ENCODE measurements at places on chromosomes 7 and 10. TPM values are rescaled to one million over a fixed set of nuclear protein-coding genes. Genes with fewer than 3 reads are reported as not detected.
A peak's percentile ranks its signal among the peaks of the same experiment; 100 is the strongest.

- H3K27me3 ChIP-seq, result no peaks in the 10 kb centered on the region
- H3K27ac ChIP-seq, result no peak overlapping the region
- DNase-seq, result no peak
- H3K4me3 ChIP-seq, result no peak overlapping the region
- no peaks in the 10 kb centered on the region for H3K36me3 ChIP-seq
These were observed 127.2 kb downstream of the TEX36 start for GRCh38 chr10:125555743-125556142.

DNA sequence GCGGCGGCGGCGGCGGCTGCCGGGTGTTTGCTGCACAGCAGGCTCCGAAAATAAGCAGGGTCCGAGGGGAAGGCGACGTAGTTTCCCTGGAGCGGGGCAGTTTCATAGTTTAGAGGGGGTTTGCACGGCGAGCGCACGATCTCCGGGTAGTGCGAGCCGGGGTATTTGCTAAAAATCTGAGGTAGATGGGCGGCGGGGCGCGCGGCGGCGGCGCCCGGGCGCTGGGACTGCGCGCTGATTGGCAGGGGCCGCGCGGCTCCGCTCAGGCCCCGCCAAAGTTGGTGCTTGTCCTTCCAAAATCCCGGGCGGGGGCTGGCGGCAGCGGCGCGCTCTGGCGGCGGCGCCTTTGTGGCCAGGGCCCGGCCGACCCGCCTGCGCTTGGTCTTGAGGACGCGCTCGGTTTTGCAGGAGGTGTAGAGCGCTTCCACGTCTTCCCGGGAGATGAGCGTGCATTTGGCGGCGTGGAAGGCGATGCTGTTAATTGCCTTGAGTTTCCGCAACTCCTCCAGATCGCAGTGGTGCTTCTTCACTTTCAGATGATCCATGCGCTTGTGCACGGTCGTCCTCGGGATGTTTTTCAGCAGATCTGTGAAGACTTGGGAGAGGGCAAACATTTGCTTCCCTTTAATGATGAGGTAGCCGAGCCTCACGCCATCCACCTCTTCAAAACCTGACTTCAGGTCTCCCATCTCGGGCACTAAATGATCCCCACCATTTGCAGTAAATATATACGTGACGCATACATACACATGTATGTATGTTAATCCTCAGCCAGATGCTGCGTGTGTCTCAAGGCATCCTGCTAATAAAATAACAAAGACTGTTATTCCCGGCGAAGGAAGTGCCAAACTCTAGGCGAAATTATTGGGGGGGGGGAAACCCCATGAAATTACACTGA lies 8.1 kb downstream of the SKIDA1 start:
- H3K4me1 ChIP-seq, result peaks cover 9% of the 10 kb centered on the region
- no peak for DNase-seq
- H3K4me3 ChIP-seq, result peak overlapping the region; percentile 76
- H3K27ac ChIP-seq, result peak overlapping the region; percentile 65
- no peaks in the 10 kb centered on the region for H3K36me3 ChIP-seq

- H3K27ac ChIP-seq, result no peak overlapping the region
- peaks cover 55% of the 10 kb centered on the region for H3K4me1 ChIP-seq
- no peaks in the 10 kb centered on the region for H3K27me3 ChIP-seq
- DNase-seq, result no peak
These were observed 57.0 kb downstream of the CHST3 start for GRCh38 chr10:72020914-72021809.

GRCh38 chr7:44224974-44225565 lies 24.3 kb downstream of the YKT6 start:
- no peak overlapping the region for H3K27ac ChIP-seq
- no peak for DNase-seq
- H3K36me3 ChIP-seq, result no peaks in the 10 kb centered on the region
- H3K4me1 ChIP-seq, result no peaks in the 10 kb centered on the region
- no peak overlapping the region for H3K4me3 ChIP-seq

DNA sequence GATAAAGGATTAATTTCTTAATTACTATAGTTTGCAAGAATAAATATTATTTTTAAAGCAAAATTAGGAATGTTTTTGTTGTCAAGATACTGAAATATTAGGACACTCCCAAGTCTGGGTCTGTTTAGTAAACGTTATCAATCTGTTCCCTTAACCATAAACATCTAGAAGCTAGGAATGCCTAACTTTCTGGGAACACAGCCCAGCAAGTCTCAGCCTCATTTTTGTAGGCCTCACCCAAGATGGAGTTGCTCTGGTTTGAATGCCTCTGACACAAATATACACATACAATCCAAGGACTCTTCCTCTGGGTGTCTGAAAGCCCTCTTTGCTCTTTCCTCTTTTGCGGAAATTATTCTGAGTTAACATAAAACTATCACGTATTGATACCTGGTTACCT lies 487.4 kb upstream of the CELF2 start:
- DNase-seq, result no peak
- H3K27me3 ChIP-seq, result no peaks in the 10 kb centered on the region
- no peaks in the 10 kb centered on the region for H3K4me1 ChIP-seq
- no peaks in the 10 kb centered on the region for H3K36me3 ChIP-seq
- H3K4me3 ChIP-seq, result no peak overlapping the region
- H3K27ac ChIP-seq, result no peak overlapping the region

GRCh38 chr7:36208426-36208825 lies 55.4 kb downstream of the EEPD1 start:
- DNase-seq, result no peak
- peak overlapping the region; percentile 71 for H3K27ac ChIP-seq
- no peaks in the 10 kb centered on the region for H3K27me3 ChIP-seq
- H3K36me3 ChIP-seq, result no peaks in the 10 kb centered on the region
- peaks cover 66% of the 10 kb centered on the region for H3K4me1 ChIP-seq
- H3K4me3 ChIP-seq, result no peak overlapping the region

DNA sequence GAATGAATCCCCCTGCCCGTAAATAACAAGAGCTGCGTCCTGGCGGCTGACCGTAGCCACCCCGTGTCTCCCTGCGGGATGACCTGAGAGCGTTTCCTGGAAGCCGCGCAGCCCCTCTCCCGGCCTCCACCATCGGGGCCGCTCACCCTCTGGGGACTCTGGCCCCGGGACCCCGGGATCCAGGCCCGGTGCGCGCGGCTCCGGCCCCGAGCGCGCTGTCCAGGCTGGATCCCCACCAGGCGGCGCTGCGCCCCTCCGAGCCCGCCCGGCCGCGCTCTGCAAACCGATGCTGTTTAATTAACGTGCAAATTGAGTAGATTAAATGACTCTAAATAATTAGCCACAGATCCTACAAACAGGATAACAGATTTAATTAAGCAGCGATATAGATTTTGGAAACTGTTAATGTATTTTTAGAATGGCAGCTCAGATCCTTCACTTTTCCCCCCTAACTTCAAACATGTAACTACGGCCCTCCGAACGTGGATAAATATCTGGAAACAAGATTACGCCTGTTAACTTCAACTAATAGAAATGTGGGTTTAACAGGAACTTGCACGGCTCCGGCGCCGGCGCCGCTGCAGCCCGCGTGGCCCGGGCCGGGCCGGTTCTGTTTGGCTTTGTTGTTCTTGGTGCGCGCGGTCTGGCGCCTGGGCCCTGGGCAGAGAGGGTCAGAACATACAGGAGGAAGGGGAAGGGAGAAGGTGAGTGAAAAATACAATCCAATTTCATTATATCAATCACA lies 7.1 kb upstream of the UNCX start:
- H3K36me3 ChIP-seq, result no peaks in the 10 kb centered on the region
- no peak overlapping the region for H3K27ac ChIP-seq
- DNase-seq, result no peak
- H3K27me3 ChIP-seq, result peaks cover 43% of the 10 kb centered on the region
- H3K4me1 ChIP-seq, result peaks cover 4% of the 10 kb centered on the region

DNA sequence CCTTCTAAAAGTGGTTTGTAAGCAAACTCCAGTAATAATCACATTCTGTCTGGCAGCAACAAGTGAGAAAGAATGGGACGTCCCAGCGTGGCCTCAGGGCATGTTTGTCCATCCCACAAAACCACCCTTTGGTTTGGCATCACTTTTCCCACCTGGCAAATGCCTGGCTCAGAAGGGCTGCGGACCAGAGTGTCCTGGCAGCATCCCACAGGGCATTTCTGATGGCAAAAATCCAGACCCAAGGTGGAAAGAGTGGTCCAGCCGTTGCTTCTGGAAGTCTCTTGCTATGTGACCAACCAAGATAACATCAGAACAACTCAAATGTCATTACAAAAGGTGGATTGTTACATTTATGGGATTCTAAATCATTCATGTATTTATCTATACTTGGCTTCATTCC lies 174.4 kb downstream of the CREB5 start:
- H3K4me1 ChIP-seq, result no peaks in the 10 kb centered on the region
- no peaks in the 10 kb centered on the region for H3K27me3 ChIP-seq
- no peak for DNase-seq
- H3K27ac ChIP-seq, result no peak overlapping the region
- H3K4me3 ChIP-seq, result no peak overlapping the region
- no peaks in the 10 kb centered on the region for H3K36me3 ChIP-seq

GRCh38 chr7:35253460-35253709 lies 515 bp downstream of the TBX20 start:
- peak overlapping the region; percentile 64 for H3K4me3 ChIP-seq
- H3K36me3 ChIP-seq, result no peaks in the 10 kb centered on the region
- peaks cover 3% of the 10 kb centered on the region for H3K4me1 ChIP-seq
- H3K27me3 ChIP-seq, result peaks cover 31% of the 10 kb centered on the region
- H3K27ac ChIP-seq, result no peak overlapping the region
- DNase-seq, result no peak

GRCh38 chr7:102431617-102432298 lies 1.6 kb upstream of the ORAI2 start:
- no peak overlapping the region for H3K4me3 ChIP-seq
- no peak overlapping the region for H3K27ac ChIP-seq
- H3K4me1 ChIP-seq, result peaks cover 18% of the 10 kb centered on the region

- H3K27ac ChIP-seq, result peak overlapping the region; percentile 74
- H3K4me3 ChIP-seq, result no peak overlapping the region
- no peaks in the 10 kb centered on the region for H3K36me3 ChIP-seq
- no peaks in the 10 kb centered on the region for H3K27me3 ChIP-seq
These were observed 140.9 kb downstream of the GALNT17 start for GRCh38 chr7:71272509-71273490.

- no peaks in the 10 kb centered on the region for H3K36me3 ChIP-seq
- no peaks in the 10 kb centered on the region for H3K27me3 ChIP-seq
- no peaks in the 10 kb centered on the region for H3K4me1 ChIP-seq
- H3K4me3 ChIP-seq, result no peak overlapping the region
- no peak overlapping the region for H3K27ac ChIP-seq
These were observed 103.8 kb downstream of the MLLT10 start for GRCh38 chr10:21637795-21638194.

DNA sequence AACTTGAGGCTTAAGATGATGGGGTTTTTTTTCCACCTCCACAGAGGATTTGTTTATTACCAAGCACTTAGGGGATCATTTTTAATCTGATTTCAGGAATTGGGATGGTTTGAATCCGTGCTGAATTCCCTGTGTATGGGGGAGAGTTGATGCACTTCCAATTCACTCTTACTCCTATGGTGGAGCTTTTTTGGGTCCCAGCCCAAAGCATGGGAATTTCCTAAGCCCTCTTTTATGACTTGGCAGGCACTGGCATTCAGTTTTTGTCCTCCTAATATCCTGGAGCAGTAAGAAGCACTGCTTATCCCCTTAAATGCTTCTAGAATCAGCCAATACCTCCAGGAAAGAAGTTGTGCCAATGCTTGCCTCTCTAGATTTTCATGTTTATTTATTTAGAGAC lies 78.7 kb downstream of the HYCC1 start:
- no peaks in the 10 kb centered on the region for H3K36me3 ChIP-seq
- no peak overlapping the region for H3K4me3 ChIP-seq
- DNase-seq, result no peak
- H3K27me3 ChIP-seq, result no peaks in the 10 kb centered on the region
- H3K27ac ChIP-seq, result no peak overlapping the region

DNA sequence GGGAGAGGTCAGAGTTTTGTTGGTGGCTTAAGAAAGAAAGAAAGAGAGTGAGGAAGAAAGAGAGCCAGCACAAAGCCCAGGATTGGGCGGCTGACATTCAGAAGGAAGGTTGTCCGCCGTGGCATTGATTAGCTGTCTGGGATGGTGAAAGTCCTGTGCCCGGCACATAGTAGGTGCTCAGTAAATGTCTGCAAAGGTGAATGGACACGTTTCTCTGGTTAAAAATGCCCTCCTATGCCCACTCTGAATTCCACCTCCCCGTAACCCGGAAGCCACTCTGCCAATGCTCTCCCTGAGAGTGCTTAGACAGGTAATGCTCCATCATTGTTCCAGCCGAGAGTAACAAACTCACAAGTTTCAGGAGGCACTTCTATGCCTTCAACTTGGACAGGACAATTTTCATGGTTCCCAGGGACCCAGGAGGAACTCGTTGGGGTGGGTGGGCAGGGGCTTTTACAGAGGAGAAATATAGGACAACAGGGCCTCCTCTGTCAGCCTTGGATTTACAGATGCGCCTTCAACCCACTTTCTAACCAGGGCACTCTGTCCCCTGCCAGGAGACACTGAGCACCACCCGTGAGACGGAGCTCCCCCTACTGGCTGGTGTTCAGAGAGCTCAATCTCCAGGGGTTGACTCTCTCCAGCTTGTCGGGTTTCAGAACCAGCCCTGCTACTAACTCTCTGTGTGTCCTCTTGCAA lies 411.5 kb upstream of the ZMIZ1 start:
- DNase-seq, result peak; percentile 23
- H3K27me3 ChIP-seq, result no peaks in the 10 kb centered on the region
- no peak overlapping the region for H3K27ac ChIP-seq
- no peak overlapping the region for H3K4me3 ChIP-seq
- H3K4me1 ChIP-seq, result peaks cover 5% of the 10 kb centered on the region

GRCh38 chr7:93578762-93579161 lies 4.2 kb upstream of the CALCR start:
- H3K4me1 ChIP-seq, result no peaks in the 10 kb centered on the region
- no peak overlapping the region for H3K27ac ChIP-seq
- H3K27me3 ChIP-seq, result no peaks in the 10 kb centered on the region
- no peak for DNase-seq
- H3K4me3 ChIP-seq, result no peak overlapping the region
- no peaks in the 10 kb centered on the region for H3K36me3 ChIP-seq

- no peaks in the 10 kb centered on the region for H3K27me3 ChIP-seq
- no peak overlapping the region for H3K27ac ChIP-seq
- no peaks in the 10 kb centered on the region for H3K4me1 ChIP-seq
- H3K36me3 ChIP-seq, result no peaks in the 10 kb centered on the region
- DNase-seq, result no peak
These were observed 636.2 kb upstream of the IGFBP3 start for GRCh38 chr7:46557295-46557711.

DNA sequence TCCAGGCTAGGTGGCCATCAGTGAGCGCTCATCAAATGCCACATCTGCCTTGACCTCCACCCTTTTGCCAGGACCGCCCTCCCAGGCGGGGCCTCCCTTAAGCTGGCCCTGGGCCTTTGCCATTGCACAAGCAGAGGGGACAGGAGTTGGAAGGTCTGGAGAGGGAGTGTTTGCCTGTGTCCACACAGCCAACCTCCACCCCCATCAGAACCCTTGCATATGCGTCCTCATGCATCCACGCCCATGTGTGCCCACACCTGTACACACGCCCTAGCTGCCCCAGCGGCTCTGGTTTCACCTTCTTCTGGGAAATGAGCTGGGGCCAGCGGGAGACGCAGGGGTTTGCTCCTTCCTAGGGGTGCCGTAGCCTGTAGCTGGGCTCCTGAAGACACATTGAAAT lies 64.0 kb downstream of the NEURL1 start:
- H3K27ac ChIP-seq, result no peak overlapping the region
- DNase-seq, result no peak
- peaks cover 13% of the 10 kb centered on the region for H3K4me1 ChIP-seq
- H3K27me3 ChIP-seq, result no peaks in the 10 kb centered on the region

GRCh38 chr10:84876116-84876999 lies 548.0 kb downstream of the CCSER2 start:
- no peak overlapping the region for H3K4me3 ChIP-seq
- no peak overlapping the region for H3K27ac ChIP-seq
- no peak for DNase-seq

Gene IL6
- 15.7 TPM for total RNA-seq

Gene ODAD2
- 4.3 TPM for total RNA-seq

Gene BLVRA
- total RNA-seq, result 35.3 TPM

Gene LIPF
- total RNA-seq, result not detected

Gene NRCAM
- 2.4 TPM for total RNA-seq

Gene COL28A1
- total RNA-seq, result 2.4 TPM
